ENCODE measurements at places on chromosomes 3 and 15. TPM values are rescaled to one million over a fixed set of nuclear protein-coding genes. Genes with fewer than 3 reads are reported as not detected.
A peak's percentile ranks its signal among the peaks of the same experiment; 100 is the strongest.

DNA sequence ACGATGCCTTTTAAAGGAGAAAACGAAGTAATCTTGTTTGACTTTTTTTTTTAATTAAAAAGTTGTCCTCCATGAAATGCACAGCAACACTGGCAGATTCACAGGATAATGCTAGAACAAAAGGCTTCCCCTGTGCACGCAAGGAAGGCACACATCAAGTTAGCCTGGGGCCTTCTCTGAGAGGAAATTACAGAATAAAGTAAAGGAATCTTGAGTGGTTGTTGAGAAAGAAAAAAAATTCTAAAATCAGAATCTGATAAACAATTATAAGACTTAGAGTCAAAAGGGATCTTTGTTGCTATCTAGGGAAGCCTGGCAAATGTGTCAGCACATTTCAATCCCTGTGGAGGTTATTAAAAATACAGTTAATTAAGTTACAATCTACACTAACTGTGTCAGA is 946.0 kb downstream of the IGSF11 start:
- no peak for DNase-seq

GRCh38 chr3:37588758-37589157 is 272.9 kb upstream of the CTDSPL start:
- DNase-seq, result no peak

GRCh38 chr15:91142106-91142744 is 42.2 kb downstream of the SV2B start:
- peak; percentile 31 for DNase-seq

SLITRK3 gene
- polyA plus RNA-seq, result not detected

DNA sequence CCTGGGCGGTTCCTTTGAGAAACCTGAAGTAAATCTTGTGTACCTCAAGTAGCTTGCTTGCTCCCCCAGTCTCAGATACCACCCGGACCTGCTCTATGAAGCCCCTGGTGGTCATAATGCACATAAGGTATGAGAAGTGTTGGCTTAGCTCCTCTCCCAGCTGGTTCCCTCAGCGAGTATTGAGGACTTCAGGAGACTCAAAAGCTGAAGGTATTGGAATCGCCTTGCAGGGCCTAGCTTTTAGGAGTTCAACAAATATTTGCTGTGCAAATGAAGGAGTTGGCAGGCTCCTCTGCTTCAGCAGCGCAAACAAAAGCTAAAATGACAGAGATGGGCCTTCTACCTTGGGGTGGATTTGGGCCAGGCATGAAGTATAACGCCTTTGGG is 1.7 kb downstream of the CMTM8 start:
- DNase-seq, result peak; percentile 62

DNA sequence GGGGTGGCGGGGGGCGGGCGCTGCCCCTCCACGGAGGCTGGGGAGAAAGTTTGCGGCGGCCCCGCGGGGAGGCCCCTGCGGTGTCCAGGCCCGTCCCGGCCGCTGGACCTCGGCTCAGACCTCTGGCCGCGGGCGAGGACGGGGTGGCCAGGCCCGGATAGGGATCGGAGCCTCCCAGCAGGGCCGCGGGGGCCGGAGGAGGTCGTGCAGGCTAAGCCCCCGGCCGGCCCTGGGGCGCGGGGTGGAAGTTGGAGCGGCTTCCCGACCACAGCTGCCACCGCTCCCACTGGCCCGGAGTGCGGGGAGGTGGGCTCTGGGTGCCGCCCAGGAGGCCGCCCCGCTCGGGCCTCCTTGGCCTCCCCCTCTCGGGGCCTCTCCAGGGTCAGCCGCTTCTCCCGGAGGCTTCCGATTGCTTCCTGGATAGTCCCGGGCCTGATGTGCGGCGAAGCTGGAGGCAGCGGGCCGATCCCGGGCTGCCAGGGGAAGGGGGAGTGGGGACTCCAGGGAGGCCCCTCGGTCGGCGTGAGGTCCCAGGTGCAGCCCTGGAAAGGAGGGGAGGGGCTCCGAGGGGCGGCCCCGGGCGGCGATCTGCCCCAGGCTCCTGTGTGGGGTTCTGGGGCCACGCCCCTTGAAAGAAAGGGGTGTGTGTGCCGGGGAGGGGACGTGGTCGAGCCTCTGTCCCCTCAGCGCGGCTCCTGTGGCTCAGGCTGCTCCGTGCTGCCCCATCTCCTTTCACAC is 907 bp downstream of the PLXNA1 start:
- DNase-seq, result no peak

- no peak for DNase-seq
Observed at GRCh38 chr3:123287962-123288302, 86.2 kb downstream of the SEC22A start.

GRCh38 chr15:61653110-61653509 is 407.1 kb downstream of the VPS13C start:
- DNase-seq, result no peak

- no peak for DNase-seq
Observed at GRCh38 chr3:112643621-112644240, 2.8 kb upstream of the CCDC80 start.

HMG20A gene
- 29.1 TPM for polyA plus RNA-seq

DNA sequence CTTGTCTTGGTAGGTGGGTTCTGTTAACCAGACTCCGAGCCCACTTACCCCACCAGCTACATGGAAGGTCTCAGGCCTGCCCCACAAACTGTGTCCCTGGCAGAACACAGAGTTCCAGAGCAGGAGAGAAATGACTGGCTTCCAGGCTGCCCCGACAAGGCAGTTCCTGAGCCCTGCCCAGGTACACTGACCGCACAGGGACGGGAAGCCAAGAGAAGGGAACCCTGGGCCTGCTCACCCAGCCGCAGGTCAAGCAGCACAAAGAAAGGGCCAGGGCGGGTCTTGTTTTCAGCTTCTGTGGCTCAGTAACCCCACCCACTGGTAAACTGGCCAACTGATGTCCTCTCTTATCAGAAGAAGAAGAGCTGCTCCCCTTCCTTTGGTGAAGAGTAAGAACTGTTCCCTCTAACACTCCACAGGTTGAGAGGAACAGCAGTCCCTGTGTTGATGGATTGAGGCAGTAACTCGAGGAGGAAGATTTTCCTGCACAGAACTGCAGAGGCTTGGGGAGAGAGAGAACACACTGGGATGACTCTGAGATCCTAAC is 68.4 kb downstream of the CRTC3 start:
- DNase-seq, result peak; percentile 56

GRCh38 chr3:111943533-111943932 is 35.3 kb upstream of the ABHD10 start:
- DNase-seq, result no peak

DNA sequence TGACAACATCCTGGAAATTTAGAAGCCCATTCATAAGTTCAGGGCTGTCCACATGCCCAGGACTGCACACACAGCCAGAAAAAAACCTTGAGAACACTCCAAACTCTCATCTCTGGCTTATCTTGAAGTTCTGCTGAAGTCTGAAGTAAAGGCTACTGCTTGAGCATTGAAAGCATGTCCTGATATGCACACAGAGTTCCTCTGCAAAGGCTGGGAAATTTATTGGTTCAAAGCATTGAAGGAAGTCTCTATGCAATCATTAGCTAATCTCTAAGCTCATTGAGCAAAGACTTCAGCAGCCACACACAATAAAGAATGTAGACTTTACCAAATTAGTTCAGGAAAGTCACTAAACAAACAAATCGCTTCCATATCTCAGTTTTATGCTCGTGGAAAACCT is 162.0 kb upstream of the STT3B start:
- DNase-seq, result no peak

APBA2 gene
- 12.2 TPM for polyA plus RNA-seq

DNA sequence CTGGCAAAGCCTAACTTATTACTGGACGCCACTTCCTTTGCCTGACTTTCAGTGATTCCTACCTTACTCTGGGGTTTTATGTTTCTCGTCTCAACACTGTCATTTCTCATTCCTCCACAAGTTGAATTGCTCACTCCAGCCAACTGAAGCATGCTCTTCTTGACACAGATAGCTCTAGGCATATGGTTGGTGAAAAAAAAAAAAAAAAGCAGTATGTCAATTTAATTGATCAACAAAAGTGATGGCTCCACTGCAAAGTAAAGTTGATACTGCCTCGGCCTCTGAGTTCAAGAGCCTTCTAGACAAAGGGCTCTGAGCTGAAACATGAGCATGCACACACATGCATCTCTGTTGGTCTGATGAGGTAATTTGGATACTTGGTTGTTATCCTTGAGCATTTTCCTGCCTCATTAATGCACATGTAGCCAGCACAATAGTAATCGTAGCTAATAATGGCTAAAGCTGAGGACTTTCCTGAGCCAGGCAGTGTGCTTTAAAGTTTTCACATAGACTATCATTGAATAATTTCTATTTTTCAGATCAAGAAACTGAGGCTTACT is 21.4 kb upstream of the UBE2Q2 start:
- no peak for DNase-seq

Data from A549 (cell line).